SK-N-MC (cell line): ENCODE measurements at places on chromosomes 11 and 22.

DNA sequence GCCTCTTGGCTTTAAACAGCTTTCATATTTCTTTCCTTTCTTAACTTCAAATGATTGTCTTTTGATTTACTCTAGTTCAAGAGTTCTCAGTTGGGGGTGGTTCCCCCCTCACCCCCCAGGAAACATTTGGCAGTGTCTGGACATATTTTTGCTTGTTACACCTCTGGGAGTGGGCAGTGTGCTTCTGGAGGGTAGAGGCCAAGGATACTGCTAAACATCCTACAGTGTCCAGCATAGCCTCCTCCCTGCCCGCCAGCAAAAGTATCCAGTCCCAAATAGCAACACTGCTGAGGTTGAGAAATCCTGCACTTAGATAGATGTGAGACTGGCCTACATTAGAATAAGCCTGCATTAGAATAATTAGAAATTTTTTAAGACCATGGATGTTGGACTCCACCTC lies 3.2 kb downstream of the PPP6R3 start:
- DNase-seq: no peak

- no peak for DNase-seq
Measured at GRCh38 chr11:120520091-120520822, 8.7 kb downstream of the GRIK4 start.

DNA sequence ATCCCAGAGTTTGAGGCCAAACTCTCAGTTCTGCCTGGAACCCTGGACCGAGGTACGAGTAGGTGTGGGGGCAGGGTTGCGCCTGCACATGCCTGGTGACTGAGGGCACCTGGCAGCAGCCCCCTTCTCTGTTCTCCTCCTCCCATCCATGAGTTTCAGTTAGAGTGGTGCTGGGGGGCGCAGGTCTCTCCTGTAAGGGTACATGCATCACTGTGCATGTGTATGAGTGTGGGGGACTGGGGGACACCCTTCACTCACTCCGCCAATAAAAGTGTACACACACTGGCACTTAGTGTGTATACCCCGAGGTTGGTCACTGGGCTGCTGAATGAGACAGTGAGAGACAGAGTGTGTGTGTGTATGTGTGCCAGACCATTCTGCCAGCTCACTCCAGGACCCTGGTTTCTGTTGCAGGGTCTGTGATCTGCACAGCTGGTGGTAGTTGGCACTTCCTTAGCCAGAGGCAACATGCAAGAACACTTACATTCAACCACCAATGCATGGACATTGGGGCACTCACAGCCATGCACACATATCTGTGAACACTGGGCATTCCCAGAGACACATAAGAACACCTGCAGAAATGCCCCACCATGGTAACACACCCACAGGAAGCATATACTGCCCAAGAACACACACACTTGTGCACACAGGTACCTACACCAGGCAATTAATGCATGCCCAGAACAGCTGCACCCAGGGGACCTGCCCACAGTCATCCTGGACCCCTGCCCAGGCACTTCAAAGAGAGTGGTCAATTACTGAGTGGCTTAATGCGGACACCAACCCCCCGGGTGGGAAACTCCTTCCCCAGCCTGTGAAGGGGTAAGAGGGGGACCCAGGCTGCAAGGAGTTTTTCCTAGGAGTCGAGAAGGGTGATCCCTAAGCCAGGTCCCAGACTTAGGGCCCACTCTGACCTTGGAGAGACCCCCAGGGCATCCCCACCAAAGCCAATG lies 1.2 kb upstream of the NRXN2 start:
- DNase-seq: no peak

DNA sequence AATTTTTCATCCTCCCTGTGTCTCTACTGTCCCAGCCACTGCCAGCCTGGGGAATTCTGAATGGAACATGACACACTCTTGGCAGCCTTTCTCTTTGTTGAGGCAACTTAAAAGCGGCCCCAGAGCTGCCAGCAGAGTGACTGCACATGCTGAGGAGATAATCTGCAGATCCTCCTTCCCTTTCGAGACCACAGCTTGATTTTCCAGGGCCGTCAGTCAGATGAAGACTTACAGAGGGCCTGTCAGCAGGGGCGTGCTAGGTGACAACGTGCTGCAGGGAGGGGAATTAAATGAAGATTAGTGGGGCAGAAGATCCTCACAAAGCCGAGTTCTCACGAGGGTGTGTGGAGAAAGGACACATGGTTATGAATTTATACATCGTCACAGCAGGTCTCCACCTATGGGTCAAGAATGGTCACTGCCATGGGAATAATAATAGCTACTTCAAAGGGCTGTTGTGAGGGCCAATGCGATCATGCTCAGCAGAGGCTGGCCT lies 193.5 kb upstream of the PITPNB start:
- no peak for DNase-seq

GRCh38 chr11:34823197-34823596 lies 93.0 kb downstream of the APIP start:
- no peak for DNase-seq

DNA sequence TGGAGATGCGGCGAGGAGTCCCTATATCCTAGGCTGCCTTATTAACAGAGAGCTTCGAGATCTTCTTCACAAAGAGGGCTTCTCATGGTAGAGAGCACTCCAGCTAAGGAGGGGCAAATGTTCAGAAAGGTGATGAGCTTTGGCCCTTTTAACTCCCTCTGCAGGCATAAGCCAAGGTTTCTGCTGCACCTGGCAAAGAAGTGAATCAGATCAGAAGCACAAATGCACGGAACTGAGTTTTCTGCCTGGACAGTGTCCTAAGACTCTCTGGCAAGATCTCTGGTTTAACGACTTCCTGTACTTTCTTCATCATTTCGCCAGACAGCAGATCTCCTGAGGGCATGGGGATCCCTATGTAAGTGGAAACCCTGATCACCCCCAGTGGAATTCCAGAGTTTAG lies 37.2 kb downstream of the POU2AF3 start:
- DNase-seq: no peak

- DNase-seq: no peak
Measured at GRCh38 chr11:3880724-3881123, 25.3 kb downstream of the STIM1 start.
